ENCODE measurements at places on chromosomes 3 and 15.

GRCh38 chr3:138923531-138923994 is 23.4 kb downstream of the FOXL2 start:
- no peak overlapping the region for H3K4me3 ChIP-seq
- peaks cover 3% of the 10 kb centered on the region for H3K4me1 ChIP-seq
- peaks cover 26% of the 10 kb centered on the region for H3K27me3 ChIP-seq
- H3K27ac ChIP-seq, result no peak overlapping the region
- peak; percentile 65 for DNase-seq

DNA sequence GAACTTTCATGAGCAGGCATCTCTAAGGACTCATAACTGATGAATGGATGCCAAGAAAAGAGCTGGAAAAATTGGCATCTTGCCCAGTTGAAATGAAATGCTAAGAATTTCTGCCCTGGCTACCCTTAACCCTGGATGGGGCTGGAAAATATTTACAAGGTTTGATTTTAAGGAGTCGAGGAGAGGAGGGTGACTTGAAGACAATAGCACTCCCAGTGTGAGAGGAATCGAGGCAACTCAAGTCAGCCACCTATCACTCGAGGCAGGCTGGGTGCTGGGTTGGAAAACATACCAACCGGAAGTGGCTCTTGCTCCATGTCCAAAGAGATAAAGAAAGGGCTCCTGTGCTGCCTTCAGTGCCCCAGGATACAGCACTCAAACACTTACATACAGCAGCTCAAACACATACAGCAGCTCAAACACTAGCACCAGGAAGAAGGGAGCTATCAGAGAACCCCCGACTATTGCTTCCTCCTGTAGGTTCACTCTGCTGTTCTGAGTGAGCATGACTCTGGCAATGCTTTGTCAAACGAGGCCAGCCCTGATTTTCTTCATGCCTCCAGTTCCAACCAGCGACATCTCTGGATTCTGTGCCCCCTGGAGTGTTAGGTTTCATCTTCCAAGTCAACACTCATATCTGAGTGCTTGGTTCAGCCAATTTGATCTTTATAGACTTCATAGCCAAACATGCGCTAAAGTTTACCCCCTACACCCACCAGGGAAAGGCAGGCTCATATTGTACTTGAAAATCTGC is 4.9 kb downstream of the PRICKLE2 start:
- no peak overlapping the region for H3K27ac ChIP-seq
- no peaks in the 10 kb centered on the region for H3K36me3 ChIP-seq
- H3K4me3 ChIP-seq, result no peak overlapping the region
- H3K27me3 ChIP-seq, result no peaks in the 10 kb centered on the region
- H3K4me1 ChIP-seq, result no peaks in the 10 kb centered on the region

DNA sequence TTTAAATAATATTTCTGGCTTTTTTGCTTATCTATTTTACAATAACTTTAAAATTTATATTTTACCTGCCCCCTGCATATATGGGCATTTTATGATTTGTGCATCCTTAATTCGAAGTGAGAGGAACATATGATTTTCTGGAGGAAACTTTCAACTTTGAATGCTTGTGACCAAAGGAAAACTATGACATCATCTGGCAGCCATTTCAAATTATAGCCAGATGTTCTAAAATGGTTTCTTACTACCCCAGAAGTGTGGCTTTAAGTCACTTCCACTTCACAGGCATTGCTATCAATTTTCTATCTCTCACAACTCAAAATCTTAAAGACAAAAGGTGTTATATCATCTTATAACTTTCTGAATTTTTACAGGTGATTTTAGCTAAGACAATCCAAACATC is 508.8 kb downstream of the RBMS3 start:
- no peak overlapping the region for H3K27ac ChIP-seq
- no peaks in the 10 kb centered on the region for H3K36me3 ChIP-seq
- H3K4me3 ChIP-seq, result no peak overlapping the region
- no peaks in the 10 kb centered on the region for H3K4me1 ChIP-seq
- DNase-seq, result no peak

DNA sequence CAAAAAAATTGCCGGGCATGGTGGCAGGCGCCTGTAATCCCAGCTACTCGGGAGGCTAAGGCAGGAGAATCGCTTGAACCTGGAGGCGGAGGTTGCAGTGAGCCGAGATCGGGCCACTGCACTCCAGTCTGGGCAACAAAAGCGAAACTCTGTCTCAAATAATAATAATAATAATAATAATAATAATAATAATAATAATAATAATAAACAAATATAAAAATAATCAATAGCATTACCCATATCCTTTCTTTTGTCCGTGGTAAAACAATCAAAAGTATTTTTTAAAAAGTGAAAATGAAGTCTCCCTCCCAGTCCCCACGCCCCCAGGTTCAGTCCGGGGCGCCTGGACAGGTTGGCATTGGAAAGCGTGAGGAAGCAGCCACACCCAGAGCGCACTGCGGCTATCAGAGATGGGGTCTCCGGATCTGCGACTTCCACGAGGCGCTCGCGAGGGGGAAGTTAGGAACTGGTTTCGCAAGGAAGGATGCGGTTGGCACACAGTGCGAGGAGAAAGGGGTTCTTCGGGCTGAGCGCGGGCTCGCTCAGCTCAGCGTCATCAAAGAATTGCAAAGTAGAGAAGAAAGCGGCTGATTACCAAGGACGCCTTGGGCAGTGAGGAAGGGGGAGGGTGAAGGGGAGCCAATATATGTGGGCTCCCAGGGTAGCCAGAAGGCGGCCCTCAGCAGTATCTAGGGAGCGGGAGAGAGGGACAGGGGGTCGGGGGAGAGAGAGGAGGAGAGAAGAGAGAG is 69.5 kb upstream of the EPHB3 start:
- H3K4me3 ChIP-seq, result peak overlapping the region; percentile 15
- peaks cover 6% of the 10 kb centered on the region for H3K4me1 ChIP-seq
- H3K27ac ChIP-seq, result no peak overlapping the region
- no peaks in the 10 kb centered on the region for H3K36me3 ChIP-seq
- peaks cover 48% of the 10 kb centered on the region for H3K27me3 ChIP-seq

GRCh38 chr3:61157414-61157813 is 93.8 kb downstream of the FHIT start:
- H3K27me3 ChIP-seq, result no peaks in the 10 kb centered on the region
- no peak overlapping the region for H3K4me3 ChIP-seq
- H3K36me3 ChIP-seq, result no peaks in the 10 kb centered on the region
- no peak for DNase-seq
- no peak overlapping the region for H3K27ac ChIP-seq
- H3K4me1 ChIP-seq, result peaks cover 7% of the 10 kb centered on the region

GRCh38 chr15:76987896-76988860 is 6.7 kb upstream of the PSTPIP1 start:
- no peak overlapping the region for H3K27ac ChIP-seq
- H3K4me1 ChIP-seq, result peaks cover 6% of the 10 kb centered on the region
- no peak for DNase-seq
- no peaks in the 10 kb centered on the region for H3K36me3 ChIP-seq

- DNase-seq, result no peak
- no peak overlapping the region for H3K4me3 ChIP-seq
- no peaks in the 10 kb centered on the region for H3K4me1 ChIP-seq
- H3K27me3 ChIP-seq, result peaks cover 2% of the 10 kb centered on the region
Measured at GRCh38 chr3:23776352-23776891, 29.3 kb upstream of the UBE2E1 start.

DNA sequence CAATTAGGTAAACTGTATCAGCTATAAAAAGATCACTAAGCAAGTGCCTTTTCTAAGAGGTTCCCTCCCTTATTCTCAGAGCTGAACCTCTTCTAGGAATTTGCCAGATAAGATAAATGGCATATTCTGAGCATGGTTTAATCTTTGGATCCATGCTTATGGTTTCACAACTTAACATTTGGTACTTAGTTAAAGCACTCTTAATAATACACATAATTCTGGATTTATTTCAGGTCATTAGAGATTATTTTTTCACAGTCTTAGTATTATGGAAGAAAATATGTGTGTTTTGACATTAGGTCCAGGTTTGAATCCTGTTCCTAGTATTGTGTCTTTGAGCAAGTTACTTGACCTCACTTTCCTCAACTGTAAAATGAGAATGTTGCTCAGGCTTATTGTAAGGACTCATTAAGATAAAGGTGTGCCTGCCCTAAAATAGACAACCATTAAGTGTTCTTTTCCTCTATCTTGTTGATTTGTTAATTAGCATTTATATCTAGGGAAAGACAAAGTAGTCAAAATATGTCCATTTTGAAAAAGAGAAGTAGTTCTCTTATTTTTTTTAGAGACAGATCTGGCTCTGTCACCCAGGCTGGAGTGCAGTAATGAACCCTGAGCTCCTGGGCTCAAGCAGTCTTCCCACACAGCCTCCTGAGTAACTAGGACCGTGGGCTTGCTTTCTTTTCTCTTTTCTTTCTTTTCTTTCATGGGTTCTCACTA is 43.4 kb downstream of the TSC22D2 start:
- no peak for DNase-seq
- H3K36me3 ChIP-seq, result no peaks in the 10 kb centered on the region
- no peak overlapping the region for H3K4me3 ChIP-seq
- peaks cover 3% of the 10 kb centered on the region for H3K4me1 ChIP-seq

- no peaks in the 10 kb centered on the region for H3K36me3 ChIP-seq
- H3K27ac ChIP-seq, result no peak overlapping the region
- no peak for DNase-seq
- no peak overlapping the region for H3K4me3 ChIP-seq
- no peaks in the 10 kb centered on the region for H3K4me1 ChIP-seq
- no peaks in the 10 kb centered on the region for H3K27me3 ChIP-seq
Measured at GRCh38 chr3:168061332-168061996, 34.3 kb downstream of the GOLIM4 start.

DNA sequence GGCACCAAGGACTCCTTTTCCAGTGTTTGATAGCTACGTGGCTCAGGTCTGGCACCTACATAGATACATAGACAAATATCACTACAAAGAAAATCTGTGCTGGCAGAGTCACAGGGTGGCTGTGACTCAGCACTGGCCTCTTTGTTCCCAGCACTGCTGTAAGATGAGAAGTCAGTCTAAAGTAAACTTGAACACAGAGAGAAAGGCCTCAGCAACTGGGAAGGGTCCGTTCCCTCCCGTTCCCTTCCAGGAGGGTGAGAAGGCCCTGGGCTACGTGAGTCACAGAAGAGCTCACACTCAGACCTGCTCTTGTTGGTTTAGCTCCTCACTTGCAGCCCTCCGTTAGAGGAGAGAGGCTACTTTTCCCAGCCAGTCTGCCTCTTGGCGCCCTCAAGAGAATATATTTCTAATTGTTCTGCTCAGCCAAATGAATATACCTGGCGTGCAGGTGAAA is 23.1 kb downstream of the ANXA2 start:
- H3K4me3 ChIP-seq, result no peak overlapping the region
- no peak for DNase-seq
- no peak overlapping the region for H3K27ac ChIP-seq
- H3K27me3 ChIP-seq, result no peaks in the 10 kb centered on the region
- H3K36me3 ChIP-seq, result no peaks in the 10 kb centered on the region

DNA sequence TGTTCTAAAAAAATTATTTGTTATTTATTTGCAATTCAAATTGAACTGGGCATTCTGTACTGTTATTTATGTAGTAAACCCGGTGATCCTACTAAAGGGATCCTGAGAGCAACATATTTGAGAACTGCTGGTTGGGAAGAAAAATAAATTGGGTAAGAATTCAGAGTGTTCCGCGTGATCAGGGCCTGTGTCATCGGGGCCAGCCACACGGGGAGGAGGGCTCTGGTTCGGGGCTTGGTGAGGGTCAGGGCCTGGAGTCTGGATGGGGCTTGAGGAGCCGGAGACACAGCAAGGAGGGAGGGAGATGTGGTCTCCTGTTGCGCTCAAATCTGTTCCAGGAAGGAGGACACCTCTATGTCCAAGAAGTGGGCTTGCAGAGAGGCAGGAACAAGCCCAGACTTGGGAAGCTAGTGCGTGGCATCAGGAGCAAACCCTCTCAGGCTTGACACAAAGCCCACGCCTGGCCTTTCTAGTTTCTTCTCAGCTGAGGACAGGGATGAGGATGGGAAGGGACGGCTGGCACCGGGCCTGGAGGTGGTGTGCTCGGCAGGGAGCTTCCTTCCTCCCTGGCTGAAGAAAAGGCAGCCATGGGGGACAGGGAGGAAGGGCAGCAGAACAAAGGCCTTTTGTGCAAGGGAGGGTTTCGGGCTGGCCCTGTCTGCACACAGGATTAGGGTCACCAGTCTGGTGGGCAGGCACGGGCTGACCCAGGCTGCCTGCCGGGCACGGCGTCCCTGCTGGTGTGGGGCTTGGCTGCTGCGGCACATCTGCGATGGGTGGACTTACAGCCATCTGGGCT is 22.9 kb upstream of the FBLN2 start:
- H3K4me1 ChIP-seq, result no peaks in the 10 kb centered on the region
- H3K27ac ChIP-seq, result no peak overlapping the region
- no peaks in the 10 kb centered on the region for H3K36me3 ChIP-seq

GRCh38 chr3:58188173-58188564 is 22.6 kb downstream of the DNASE1L3 start:
- no peak overlapping the region for H3K4me3 ChIP-seq
- no peaks in the 10 kb centered on the region for H3K27me3 ChIP-seq
- DNase-seq, result no peak
- peaks cover 5% of the 10 kb centered on the region for H3K4me1 ChIP-seq
- no peaks in the 10 kb centered on the region for H3K36me3 ChIP-seq
- no peak overlapping the region for H3K27ac ChIP-seq

- DNase-seq, result no peak
- H3K27ac ChIP-seq, result no peak overlapping the region
- no peaks in the 10 kb centered on the region for H3K36me3 ChIP-seq
- H3K4me1 ChIP-seq, result no peaks in the 10 kb centered on the region
- no peak overlapping the region for H3K4me3 ChIP-seq
- H3K27me3 ChIP-seq, result no peaks in the 10 kb centered on the region
Measured at GRCh38 chr3:62798000-62798399, 77.2 kb downstream of the CADPS start.

DNA sequence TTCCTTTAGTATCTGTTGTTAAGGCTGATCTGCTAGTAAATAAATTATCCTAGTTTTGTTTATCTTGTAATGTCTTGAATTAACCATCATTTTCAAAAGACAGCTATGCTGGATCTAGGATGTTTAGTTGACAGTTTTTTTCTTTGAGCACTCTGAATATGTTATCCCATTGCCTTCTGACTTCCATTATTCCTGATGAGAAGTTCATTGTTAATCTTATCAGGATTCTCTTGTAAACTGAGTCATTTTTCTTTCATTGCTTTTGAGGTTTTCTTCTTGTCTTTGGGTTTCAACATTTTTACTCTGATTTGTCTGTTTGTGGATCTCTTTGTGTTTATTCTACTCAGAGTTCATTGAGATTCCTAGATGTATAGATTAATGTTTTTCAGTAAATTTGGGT is 157.7 kb downstream of the WNT7A start:
- H3K4me1 ChIP-seq, result no peaks in the 10 kb centered on the region
- H3K4me3 ChIP-seq, result no peak overlapping the region
- no peak overlapping the region for H3K27ac ChIP-seq
- peaks cover 3% of the 10 kb centered on the region for H3K27me3 ChIP-seq
- DNase-seq, result no peak

DNA sequence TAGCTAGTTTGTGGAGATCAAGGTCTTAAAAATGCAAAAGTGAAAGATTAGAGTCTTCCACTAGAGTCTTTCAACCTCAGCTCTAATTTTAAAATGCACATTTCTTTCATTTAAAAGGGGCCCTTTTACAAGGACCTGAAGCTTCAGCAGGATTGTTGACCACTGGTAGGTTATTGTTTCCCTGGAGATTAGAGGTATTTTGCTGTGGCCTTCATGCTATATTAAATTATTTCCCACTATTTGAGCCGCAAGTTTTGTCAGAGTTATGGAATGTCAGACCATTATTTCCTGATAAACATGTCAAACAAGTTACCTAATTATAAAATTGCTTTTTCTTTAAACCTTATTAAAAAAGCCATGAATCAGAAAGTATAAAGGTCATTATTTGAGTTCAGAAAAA is 103.1 kb upstream of the CCNL1 start:
- H3K36me3 ChIP-seq, result no peaks in the 10 kb centered on the region
- H3K4me1 ChIP-seq, result no peaks in the 10 kb centered on the region
- no peak overlapping the region for H3K4me3 ChIP-seq

Data from T-cell (primary cell).